NCI-H446 treated with DMSO at 0.1 percent for 48 hours (cell line): ENCODE measurements at places on chromosomes 5 and 9.

GRCh38 chr9:99085949-99086948, 18.7 kb upstream of the TGFBR1 start:
- peak; percentile 37 for DNase-seq

- DNase-seq, result peak; percentile 86
Observed at GRCh38 chr9:118418887-118419565, 714.8 kb downstream of the TLR4 start.

- DNase-seq, result no peak
Observed at GRCh38 chr5:98865690-98866089, 63.1 kb downstream of the CHD1 start.

DNA sequence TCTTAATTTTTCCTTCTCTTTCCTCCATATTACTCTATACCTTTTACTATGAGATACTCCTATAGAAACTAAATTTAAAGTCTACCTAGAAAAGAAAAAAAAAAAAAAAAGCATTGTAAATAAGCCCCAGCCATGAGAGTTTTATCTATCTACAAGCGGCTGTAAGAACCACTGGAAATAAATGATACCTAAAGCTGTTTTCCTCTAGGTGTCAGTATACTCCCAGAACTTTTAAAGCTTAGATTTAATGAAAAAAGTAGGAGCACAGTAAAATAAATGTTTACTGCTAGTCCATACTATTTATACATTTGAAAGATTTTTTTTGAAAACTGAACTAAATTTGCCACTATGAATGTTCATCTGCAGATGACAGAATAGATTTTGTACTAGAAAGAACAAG, 26.2 kb downstream of the TYRP1 start:
- peak; percentile 85 for DNase-seq

- DNase-seq, result no peak
Observed at GRCh38 chr9:34374339-34374738, 2.4 kb downstream of the MYORG start.

GRCh38 chr9:104905153-104905901, 22.6 kb downstream of the ABCA1 start:
- no peak for DNase-seq

GRCh38 chr9:119601632-119602031, 232.4 kb upstream of the BRINP1 start:
- no peak for DNase-seq

DNA sequence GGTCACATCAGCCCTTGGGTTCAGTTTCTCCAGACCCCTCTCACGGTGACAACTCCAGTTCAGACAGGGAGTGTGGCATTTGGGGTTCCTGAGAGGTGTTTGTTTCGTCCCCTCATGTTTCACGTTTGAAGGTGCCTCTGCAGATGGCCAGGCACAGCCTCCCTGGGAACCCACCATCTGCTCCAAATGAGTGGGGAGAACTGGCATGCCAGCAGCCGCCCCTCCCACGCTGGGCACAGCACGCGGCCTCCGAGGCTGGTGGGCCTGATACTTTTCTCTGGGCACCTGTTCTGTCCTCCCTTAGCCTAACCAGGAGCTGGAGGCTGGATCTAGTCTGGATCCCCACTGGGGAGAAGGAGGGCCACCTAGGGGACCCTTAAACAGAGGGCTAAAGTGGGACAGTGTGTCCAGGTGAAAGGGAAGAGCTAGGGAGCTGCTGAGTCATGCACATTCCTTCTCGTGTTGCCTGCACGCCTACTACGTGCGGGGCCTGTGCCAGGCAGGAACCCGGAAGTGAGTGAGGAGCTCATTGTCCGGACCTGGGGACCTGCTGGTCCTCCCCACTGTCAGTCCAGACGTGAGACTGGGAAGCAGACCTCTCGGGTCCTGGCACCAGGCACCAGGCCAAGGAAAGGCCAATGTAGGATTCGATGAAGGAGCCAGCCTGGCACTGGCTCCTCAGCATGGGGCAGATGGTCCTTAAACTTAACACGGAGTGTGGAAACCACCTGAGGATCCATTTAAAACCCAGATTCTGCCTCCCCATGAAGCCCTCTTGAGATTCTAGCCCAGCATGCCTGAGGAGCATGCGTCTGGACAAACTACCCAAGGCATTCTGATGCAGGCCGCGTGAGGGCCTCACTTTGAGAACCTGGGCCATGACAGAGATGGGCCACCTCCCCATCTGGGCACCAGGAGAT, 11.7 kb downstream of the DNM1 start:
- no peak for DNase-seq

DNA sequence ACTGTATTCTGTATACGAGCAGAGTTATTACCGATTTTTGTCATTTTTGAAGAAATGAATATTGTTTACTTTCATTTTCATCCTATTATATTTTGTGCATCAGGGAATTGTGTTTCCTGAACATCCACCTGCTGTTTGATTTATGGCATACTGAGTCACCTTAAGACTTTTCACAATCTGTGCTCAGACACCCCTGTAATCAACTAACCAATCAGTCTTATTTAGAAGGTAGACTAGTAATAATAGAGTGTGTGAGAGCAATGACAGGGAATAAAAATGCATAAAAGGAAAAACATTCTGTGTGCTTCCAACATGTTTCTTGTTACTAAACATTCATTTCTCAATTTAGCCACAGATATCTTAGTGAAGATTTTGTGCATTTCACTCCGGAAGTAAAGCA, 1413.6 kb upstream of the ACO1 start:
- no peak for DNase-seq

DNA sequence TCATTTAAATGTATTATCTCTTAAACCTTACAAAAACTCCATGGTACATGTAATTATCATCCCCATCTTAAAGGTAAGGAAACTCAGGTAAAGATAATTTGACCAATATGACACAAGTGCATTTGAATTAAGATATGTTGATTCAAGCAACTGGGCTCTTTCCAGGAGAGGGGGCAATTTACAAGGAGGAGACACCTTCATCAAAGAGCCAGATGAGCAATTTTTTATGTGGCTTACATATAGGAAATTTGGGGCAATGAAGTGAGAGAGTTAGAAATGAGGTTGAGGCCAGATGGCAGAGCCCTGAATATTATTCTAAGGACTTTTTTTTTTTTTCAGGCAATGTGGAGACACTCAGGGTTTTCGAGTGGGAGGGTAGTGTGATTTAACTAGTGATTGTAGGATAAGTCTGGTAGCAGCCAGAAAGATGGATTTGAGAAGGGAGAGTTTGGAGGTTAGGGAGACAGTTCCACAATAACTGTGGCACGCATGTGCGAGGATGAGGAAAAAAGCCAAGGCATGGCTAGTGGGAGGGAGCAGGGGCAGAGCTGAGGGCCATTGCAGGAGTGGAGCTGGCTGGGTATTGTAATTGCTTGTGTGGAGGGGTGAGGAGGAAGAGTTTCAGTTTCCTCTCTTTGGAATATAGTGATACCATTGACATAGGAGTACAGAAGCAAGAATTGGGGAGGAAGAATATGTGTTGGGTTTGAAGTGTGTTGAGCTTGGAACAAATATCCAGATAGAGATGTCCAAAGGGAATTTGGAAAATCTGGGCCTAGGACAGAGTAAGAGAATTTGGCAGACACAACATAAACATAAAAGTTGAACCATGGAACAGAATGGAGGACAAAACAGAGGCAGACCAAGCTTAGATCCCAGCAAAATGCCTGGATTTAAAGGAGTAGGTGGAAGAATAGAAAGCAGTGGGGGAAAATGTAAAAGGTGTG, 72.0 kb downstream of the ACTBL2 start:
- peak; percentile 31 for DNase-seq

DNA sequence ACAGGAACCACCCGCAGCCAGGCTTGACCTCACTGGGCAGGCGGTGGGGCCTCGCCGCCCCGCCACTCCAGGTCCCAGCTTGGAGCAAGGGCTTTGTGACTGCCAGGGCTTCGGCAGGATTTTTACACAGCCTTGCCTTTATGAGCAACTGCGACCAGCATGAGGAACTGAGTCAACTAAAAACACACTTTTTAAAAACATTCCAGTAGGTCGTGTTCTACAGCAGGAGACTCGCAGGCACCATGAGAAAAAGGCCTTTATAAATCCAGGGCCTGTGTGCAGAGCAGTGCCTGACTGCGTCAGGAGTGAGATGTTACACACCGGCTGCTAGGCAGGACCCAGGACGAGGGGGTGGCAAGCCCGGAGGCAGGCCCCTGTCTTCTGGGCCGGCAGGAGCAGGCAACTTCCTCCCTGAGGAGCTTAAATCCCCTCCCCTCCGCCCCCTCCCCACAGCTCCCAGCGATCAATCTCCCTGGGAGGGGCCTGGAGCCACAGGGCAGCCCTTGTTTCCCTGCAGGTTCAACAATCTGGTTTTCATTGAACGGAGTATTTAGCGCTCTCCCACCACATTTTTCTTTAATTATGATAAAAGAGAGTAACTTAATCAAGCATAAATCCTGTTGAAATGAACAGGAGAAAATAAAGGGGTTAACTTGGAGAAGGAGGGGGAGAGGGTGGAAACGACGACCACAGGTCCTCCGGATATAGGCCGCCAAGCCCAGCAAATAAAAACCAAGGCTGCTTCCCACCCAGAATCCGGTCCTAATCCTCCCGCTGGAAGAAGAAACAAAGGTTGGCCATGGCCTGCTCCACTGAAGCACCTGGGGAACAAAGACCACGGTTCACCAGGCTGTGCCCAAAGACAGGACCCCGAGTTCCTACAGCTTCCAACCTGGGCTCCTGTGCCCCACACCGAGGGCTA, 92.5 kb downstream of the ROR2 start:
- no peak for DNase-seq

DNA sequence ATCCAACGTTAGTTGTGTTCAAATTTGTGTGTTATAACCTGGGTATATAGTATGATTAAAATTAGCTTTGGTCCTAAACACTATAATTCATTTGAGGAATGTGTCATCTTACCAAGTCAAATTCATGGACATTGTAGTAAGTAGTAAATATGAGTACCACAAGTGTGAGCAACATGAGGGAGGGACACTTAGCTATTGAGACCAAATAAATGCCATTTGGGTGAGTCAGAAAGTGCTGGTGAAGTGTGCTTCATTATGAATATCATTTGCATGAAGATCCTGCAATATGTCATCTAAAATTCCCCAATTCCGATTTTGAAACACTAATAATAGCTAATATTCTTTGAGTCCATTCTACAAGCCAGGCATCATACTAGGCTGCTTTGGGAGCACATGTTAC, 336.7 kb upstream of the KIF2A start:
- DNase-seq, result no peak

DNA sequence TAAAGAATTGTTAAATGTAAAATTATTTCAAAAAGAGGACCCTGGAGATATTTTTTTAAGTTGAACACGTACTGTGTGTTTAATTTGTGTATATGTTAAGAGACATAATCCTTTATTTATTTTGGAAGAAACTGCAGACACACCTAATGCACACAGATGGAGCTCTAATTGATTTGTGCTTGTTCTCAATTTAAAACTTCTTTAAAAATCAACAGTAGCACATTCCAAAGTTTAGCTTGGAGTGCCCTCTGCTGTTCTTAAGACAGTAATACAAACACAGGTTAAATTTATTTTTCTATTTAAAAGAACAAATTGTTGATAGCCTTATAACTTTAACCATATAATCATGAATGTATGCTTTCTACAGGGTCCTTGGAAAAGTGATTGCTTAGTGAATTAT, 277.6 kb upstream of the ADAMTS16 start:
- peak; percentile 35 for DNase-seq

DNA sequence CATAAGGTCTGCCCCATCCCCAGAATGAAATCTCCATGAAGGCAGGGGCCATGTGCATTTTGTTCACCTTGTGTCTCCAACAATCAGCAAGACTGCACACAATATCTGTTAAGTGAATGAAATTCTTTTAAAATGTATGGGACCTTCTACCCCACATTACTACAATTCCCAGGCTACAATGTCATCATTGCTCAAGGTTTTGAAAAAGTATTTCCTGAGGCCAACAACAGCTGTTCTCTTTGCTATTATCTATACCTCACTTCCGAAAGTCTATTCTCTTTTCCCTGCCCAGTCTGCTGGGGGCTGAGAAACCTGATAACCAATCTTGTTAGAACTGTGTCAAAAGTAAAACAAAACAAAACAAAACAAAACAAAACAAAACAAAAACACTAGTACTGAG, 29.2 kb downstream of the HOMER1 start:
- DNase-seq, result no peak

DNA sequence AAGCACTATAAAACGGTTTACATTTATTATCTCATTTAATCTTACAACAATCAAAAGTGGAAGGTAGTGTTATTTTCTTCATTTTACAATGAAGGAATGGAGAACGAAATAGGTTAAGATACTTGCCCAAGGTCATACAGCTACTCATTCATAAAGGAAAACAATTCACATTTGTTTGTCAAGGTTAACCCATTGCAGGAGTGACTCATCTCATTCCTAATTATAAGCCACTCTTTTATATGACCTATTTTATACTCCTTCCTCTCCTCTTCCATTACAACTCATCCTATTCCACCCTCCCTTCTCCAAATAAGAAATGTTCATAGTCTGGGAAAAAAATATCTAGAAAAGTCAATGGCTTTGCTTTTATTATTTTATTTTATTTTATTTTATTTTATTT, 29.6 kb downstream of the CRHBP start:
- DNase-seq, result no peak

DNA sequence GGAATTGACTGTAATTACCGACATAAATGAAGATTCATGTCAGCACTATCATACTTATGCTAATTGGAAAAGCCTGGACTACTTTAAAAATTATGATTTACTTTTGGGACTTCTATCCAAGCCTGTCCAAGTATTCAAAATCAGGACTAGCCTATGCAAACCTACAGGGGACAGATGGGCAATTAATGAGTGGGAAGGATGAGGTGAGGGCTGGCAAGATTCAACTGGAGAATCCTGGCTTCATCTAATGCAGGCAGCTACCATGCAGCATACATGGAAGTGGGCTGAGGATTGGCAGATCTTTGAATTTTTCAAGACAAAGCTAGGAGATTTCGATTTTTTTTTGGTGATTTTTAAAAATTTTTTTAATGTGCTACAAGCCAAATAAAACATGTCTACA, 532.6 kb downstream of the CSNK1G3 start:
- DNase-seq, result peak; percentile 84

- DNase-seq, result no peak
Observed at GRCh38 chr9:65426231-65426630, 141.2 kb upstream of the FOXD4L5 start.

DNA sequence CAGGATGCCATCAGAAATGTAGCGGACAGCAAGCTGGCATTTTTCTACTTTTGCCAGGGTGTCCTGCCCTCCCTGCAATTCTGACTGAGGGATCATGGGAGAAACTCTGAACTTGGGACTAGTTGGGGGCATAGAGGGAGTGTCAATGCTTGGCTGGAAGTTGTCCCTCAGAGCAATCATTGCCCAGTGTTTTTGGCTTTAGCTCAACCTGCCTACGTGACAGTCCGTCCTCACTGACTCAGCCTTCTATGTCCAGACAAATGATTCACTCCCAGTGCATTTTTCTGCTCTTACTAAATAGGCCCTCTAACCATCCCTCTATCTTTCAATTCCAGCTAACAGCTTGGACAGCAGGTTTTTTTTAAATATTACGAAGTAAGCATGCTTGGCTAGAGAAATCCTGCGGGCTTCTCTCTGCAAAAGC, 627.4 kb downstream of the TLR4 start:
- DNase-seq, result peak; percentile 12

DNA sequence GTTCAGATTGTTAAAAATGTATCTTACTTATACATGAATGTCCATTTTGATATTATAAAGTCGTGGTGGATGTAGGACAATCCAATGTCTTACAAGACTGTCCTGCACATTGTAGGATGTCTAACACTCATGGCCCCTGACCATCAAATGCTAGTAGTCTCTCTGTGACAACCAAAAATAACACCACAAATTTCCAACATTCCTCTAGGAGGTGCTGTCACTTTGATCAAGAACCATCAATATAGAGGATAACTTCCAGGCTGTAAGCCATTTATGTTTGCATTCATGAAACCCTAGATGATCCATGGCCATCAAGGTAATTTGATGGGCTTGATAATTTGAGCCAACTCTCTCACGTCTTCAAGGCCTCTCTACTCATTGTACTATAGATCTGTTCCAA, 20.5 kb upstream of the ZFR start:
- no peak for DNase-seq
